ENCODE measurements at places on chromosomes 2 and 18. TPM values are rescaled to one million over a fixed set of nuclear protein-coding genes. Genes with fewer than 3 reads are reported as not detected.

The CYP20A1 gene
- total RNA-seq: 31.7 TPM

The SH3RF3 gene
- 7.3 TPM for total RNA-seq

The SLC16A14 gene
- total RNA-seq: under 0.01 TPM

The DCC gene
- not detected for total RNA-seq

The OTOS gene
- not detected for total RNA-seq

The SELENOI gene
- total RNA-seq: 20.2 TPM

The TRIM43 gene
- total RNA-seq: not detected

The DNER gene
- total RNA-seq: 0.73 TPM

The FABP1 gene
- not detected for total RNA-seq

The DLX1 gene
- under 0.01 TPM for total RNA-seq

The GAL3ST2 gene
- total RNA-seq: not detected

The PDE6D gene
- total RNA-seq: 20.2 TPM

The WDPCP gene
- total RNA-seq: 12.1 TPM

The ARHGAP15 gene
- not detected for total RNA-seq

The ICOS gene
- total RNA-seq: not detected

The QPCT gene
- 6.5 TPM for total RNA-seq

The MC2R gene
- not detected for total RNA-seq

The MBOAT2 gene
- total RNA-seq: 16.2 TPM

The AQP12A gene
- not detected for total RNA-seq

The EFHD1 gene
- not detected for total RNA-seq

The ANO7 gene
- total RNA-seq: 0.78 TPM

The ST8SIA5 gene
- under 0.01 TPM for total RNA-seq

The COL6A3 gene
- 1,617 TPM for total RNA-seq

The ARHGAP28 gene
- total RNA-seq: 9.4 TPM

The ZNF396 gene
- 0.37 TPM for total RNA-seq

The PJVK gene
- 0.73 TPM for total RNA-seq
